SK-N-SH (cell line): ENCODE measurements at places on chromosomes 13 and 19. TPM values are rescaled to one million over a fixed set of nuclear protein-coding genes. Genes with fewer than 3 reads are reported as not detected.

RASAL3 gene
- 0.02 TPM in 2 replicates for polyA plus RNA-seq

DNA sequence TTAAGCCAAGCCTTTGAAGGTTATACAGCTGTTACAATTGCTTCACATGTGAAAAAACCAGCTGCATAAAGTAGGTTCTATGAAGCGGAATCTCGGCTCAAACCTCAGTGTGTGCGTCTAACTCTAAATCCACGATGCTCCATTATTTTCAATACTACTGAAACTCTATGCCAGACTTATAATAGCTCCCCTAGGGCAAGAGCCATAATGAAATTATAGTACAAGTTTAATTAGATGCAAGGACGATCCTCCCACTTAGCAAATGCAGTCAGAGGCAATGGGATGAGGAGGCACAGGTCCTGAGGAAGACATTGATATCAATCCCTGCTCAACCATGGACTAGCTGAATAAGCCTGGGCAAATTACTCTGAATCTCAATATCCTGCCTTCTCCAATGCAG, 31.1 kb downstream of the SLC7A1 start:
- DNase-seq, result no peak

DNA sequence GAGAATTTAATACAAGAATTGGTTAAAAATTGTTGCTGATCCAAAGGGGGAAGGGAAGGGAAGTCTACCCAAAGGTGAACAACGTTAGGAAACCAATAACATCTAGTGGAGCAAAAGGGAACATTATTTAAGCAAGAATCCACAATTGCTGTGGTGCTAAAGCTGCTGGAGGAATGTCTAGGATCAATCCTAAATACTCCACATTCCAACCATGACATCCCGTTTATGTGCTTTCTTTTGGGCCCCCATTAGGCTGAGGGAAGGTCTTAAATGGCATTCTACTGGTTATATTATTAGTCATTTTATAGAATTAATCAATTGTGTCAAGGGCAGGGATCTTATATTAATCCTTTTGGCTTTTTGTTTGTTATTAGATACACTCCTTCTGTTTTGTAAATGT, 39.9 kb upstream of the VWA8 start:
- no peak for DNase-seq

GRCh38 chr13:49606747-49607648, 21.3 kb upstream of the ARL11 start:
- DNase-seq, result peak; percentile 75

GRCh38 chr13:80164462-80164861, 176.5 kb downstream of the SPRY2 start:
- DNase-seq, result no peak

- no peak for DNase-seq
Measured at GRCh38 chr13:32731576-32731975, 145.3 kb downstream of the PDS5B start.
